ENCODE measurements at places on chromosomes 16 and 17. TPM values are rescaled to one million over a fixed set of nuclear protein-coding genes. Genes with fewer than 3 reads are reported as not detected.

BLMH gene
- total RNA-seq, result 28.5 TPM

C16orf95 gene
- 5.6 TPM for total RNA-seq

SLC5A10 gene
- not detected for total RNA-seq

RND2 gene
- total RNA-seq, result 1.0 TPM

SIRT7 gene
- total RNA-seq, result 18.5 TPM

RAMP2 gene
- 5.1 TPM for total RNA-seq

TNP2 gene
- total RNA-seq, result not detected

APPBP2 gene
- total RNA-seq, result 13.5 TPM

KRT39 gene
- total RNA-seq, result not detected

GFOD2 gene
- 14.3 TPM for total RNA-seq

JPH3 gene
- total RNA-seq, result not detected

OVCA2 gene
- total RNA-seq, result 77.5 TPM

MPP3 gene
- 6.0 TPM for total RNA-seq

CEP112 gene
- total RNA-seq, result 3.4 TPM

SMTNL2 gene
- total RNA-seq, result 16.9 TPM

NDE1 gene
- total RNA-seq, result 28.9 TPM

CNTD1 gene
- not detected for total RNA-seq

ABCC3 gene
- 61.5 TPM for total RNA-seq

LITAFD gene
- total RNA-seq, result not detected

BEAN1 gene
- total RNA-seq, result 0.81 TPM

ST6GALNAC1 gene
- total RNA-seq, result not detected

KRT9 gene
- not detected for total RNA-seq

ZFP3 gene
- 2.2 TPM for total RNA-seq

DRG2 gene
- total RNA-seq, result 46.4 TPM

CIBAR2 gene
- not detected for total RNA-seq

MT1M gene
- total RNA-seq, result 5.6 TPM

SEC14L5 gene
- total RNA-seq, result under 0.01 TPM

TBC1D3C gene
- 2.7 TPM for total RNA-seq

OR1A1 gene
- not detected for total RNA-seq

RTN4RL1 gene
- total RNA-seq, result not detected

MT4 gene
- total RNA-seq, result not detected

AOC3 gene
- 0.38 TPM for total RNA-seq

OR2C1 gene
- total RNA-seq, result not detected

TP53TG3F gene
- not detected for total RNA-seq

VPS35 gene
- 41.5 TPM for total RNA-seq

HBQ1 gene
- 4.9 TPM for total RNA-seq

RUNDC3A gene
- total RNA-seq, result 2.3 TPM

TP53TG3D gene
- total RNA-seq, result not detected
